Activated CD4-positive, CD25-positive, alpha-beta regulatory T cell (primary cell): ENCODE measurements at places on chromosomes 16 and 17.

DNA sequence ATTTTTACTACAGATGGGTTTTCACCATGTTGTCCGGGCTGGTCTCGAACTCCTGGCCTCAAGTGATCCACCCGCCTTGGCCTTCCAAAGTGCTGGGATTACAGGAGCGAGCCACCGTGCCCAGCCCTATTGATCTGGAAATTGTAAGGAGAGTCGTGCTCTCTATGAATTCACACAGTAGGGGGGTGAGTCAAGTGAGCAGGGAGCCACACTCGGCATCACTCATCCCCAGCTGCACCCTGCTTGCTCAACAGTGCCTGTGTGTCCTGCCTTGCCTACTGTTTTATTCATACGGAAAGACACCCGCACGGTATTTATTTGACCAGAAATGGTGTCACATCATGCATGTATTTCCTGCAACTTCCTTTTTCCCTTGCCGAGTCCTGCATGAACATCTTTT lies 157.2 kb upstream of the FOXF1 start:
- no peak for DNase-seq

- DNase-seq: no peak
Measured at GRCh38 chr16:17511340-17511739, 40.6 kb upstream of the XYLT1 start.

DNA sequence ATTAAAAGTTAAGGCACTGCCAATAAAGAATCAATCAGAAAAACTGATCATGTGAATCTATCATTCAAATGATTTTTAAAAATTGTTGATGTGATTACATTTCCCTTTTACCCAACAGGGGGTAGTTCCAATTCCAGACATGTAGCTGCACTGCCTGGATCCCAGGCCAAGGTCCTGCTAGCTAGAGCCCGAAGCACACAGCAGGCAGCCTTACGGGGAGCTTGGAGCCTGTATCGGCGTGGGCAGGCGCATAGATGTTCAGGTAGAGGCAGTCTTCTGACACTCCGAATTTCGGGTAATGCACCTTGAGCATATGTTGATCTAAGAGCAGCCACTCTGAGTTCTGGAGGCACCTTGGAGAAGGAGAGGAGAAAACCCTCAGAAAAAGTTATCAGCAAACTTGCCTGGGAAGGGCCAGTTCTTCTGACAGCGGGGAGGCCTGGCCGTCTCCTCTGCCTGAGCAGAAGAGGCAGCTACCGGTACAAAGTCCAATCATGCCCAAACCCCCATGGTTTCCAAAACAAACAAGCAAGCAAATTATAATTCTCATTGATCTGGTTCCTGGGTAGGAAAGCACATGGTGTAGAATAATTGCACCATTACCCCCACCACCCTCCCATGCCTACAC lies 3.6 kb downstream of the CES5A start:
- no peak for DNase-seq

GRCh38 chr17:62064029-62064790 lies 868 bp downstream of the MED13 start:
- no peak for DNase-seq

DNA sequence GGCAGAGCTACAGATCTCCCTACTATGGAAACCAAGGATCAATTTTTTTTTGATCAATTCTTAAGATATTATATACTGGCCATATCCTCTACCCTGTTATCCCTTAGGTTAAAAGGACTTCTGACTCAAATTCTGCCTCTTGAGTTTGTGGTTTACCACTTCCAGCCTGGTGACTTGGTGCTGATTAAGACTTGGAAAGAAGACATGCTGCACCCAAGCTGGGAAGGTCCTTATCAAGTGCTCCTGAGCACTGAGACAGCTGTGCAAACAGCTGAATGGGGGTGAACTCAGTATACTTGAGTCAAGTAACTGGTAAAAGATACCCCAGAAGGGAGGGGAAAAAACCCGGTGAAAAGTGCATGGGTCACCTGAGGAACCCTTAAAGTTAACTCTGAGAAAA lies 20.5 kb upstream of the SPACA3 start:
- no peak for DNase-seq
